ENCODE measurements at places on chromosomes 7 and 10.
A peak's percentile ranks its signal among the peaks of the same experiment; 100 is the strongest.

DNA sequence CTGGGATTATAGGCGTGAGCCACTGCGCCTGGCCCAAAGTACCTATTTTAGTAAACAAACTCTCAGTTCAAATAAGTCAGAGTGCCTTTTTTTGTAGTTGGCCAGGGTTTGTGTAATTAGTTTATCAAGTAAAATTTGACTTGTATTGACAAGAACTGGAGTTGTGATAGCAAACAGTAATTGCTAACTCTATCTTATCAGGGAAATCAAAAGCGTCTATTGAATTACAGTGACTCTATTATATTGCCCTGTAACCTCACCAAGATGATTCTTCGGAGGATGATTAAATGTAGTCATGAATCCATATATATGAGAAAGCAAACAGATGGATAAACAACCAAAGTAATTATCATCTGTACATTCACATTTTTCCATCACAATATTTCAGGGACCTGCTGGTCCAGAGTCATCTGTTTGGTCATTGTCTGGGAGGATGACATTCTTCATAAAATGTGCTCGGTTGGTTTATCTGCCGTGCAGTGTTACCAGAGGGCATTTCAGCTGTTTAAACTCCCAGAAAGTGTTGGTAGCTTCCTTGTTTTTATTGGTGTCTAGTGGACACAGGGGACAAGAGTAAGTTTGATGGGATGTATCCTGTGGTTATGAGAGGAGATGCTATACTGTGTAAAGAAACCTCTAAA lies 35.6 kb downstream of the DOCK1 start:
- no peak for DNase-seq

GRCh38 chr7:50147951-50148808 lies 55.1 kb upstream of the ZPBP start:
- DNase-seq: no peak

- DNase-seq: no peak
These were observed 71.4 kb downstream of the WDR37 start for GRCh38 chr10:1127629-1128028.

DNA sequence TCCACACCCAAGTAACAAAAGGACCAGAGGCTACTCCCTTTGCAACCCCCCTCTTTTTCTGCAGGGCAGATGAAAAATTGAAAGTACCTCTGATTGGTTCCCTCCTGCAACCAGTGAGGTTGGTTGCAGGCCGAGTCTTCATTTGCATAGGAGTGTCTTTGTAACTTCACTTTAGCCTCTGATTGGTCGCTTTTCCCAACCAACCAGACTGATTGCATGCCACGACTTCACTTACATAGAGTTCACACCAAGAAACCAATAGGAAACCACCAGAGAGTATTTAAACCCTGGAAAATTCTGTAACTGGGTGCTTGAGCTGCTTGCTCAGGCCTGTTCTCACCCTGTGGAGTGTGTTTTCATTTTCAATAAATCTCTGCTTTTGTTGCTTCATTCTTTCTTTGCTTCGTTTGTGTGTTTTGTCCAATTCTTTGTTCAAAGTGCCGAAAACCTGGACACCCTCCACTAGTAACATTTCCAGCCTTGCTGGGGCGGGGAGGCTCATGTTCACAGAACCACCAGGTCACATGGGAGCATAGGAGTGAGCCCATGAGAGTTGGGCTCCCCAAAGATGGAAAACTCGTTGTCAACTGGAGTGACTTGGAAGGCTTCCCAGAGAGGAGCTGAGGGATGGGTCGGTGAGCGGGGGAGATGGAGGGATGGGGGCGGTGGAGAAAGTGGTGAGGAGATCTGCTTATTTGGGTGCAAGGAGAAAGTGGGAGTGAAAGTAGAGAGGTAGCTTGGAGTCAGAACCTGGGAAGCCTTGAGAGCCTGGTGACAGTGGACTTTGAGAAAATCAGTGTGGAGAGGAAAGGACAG lies 223.6 kb downstream of the GFRA1 start:
- no peak for DNase-seq

DNA sequence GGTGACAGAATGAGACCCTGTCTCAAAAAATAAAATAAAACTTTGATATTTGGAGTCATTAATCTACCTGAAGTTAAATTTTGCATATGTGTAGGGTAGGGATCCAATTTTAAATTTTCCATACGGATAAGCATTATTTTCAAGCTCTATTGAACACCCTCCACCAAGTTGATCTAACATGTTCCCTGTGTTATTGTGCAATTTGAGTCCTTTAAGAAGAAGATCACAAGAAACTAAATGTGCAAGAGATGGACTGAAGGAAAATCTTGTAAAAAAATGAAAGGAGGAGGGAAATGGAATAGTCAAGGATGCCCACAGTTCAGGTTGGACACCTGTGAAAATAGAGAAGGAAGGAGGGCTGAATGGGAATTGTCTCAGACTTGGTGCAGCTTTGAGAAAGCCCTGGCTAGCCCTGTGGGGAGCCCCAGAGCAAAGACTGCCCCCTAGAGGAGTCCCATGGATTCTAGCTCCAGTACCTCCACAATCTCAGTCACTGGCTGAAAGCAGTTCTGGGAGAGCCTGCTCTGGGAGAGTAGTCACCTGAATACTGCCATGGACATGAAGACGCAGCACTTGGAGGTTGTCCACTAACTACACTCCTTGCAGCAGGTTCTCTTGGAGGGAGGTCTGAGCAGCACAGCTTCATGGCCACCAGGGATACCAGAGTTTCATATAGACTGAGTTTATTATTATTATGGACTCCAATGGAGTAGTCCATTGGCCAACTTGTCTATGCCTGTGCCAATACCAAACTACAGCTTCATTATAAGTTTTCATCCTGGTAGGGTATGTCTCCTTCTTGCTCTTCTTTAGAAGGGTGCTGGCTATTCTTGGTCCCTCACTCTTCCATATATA lies 5.7 kb upstream of the TIAL1 start:
- DNase-seq: no peak

- DNase-seq: no peak
These were observed 214.6 kb downstream of the KIF20B start for GRCh38 chr10:89915968-89916367.

GRCh38 chr7:100556541-100556940 lies 17.2 kb downstream of the SAP25 start:
- no peak for DNase-seq

GRCh38 chr7:6443372-6443941 lies 4.3 kb downstream of the DAGLB start:
- no peak for DNase-seq

DNA sequence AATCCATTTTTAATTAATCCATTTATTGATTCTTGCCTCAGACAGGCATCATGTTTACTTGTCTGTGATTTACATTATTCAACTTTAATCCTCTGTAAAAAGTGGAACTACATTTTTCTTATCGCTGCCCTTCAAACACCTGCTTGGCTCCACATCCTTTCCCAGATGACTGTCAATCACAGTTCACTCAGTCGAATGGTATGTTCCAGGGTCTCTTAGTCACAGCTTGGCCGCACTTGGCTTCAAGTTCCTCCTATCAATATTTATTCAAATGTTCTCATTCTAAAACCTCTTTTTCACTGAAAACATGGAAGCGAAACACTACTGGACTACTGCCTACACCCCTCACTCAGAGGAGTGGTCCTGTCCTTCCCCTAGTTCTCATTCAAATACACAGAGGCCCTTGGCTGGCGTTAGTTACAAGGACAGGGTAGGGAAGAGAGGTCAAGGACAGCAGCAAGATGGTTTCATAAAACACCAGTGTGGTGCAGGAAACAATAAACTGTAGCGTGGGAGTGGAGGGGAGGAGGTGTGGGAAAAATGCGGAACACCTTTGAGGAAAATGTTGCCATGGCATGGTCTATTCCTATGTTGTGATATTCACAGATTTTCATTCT lies 143.2 kb downstream of the USP6NL start:
- no peak for DNase-seq

GRCh38 chr10:95560278-95561176 lies 644 bp downstream of the SORBS1 start:
- DNase-seq: peak; percentile 90

- no peak for DNase-seq
These were observed 198.3 kb downstream of the RPS24 start for GRCh38 chr10:78231939-78232338.

- no peak for DNase-seq
These were observed at the start of gene TMEM139 for GRCh38 chr7:143284591-143285469. TMEM139 (plus strand) TSS chr7:143284958; CDS start chr7:143285958, 1,000 bp downstream.

DNA sequence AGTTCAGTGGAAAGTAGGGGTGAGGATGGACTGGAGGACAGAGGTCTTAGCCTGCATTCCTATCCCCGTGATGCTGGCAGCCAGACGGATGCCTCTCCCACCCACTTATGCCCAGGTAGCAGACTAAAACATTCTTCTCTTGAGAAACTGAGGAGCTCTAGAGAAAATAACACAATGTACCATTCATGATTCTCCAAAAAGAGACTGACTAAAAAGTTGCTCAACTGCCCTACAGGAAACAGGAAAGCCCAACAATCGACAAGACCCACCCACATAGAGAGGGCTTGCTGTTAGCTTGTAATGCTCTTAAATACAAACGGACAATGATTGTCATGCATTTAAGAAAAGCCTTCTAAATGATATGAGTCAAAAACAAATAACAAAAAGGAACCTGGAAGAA lies 33.2 kb upstream of the PDE1C start:
- DNase-seq: no peak

DNA sequence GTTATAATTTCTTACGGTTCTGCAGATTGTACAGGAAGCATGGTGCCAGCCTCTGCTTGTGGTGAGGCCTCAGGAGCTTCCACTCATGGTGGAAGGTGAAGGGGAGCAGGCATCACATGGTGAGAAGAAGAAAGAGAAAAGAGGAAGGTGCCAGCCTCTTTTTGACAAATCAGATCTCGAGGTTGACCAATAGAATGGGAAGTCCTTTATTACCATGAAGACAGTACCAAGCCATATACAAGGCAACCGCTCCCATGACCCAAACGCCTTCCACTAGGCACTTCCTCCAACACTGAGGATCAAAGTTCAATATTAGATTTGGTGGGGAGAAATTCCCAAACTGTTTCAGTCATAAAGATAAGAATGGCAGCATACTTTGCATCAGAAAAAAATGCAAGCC lies 502.8 kb downstream of the GLRX3 start:
- no peak for DNase-seq

DNA sequence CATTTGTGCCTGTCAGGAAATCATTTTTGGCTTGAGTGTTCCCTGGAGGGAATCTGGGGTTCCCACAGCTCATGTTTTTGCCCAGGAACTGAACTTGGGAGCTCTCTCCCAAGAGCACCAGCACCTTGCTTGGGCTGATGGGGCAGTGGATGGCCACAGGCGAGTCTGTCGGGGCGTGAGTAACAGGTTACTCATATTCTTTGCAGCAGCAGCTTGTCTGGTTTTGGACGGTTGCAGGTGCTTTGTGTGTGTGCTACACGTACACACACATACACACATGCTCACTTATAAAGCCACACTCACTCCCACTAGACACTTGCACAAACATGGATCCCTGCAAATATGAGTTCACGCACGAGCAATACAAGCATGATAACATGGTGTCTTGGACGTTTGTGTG lies 2.9 kb upstream of the PALD1 start:
- no peak for DNase-seq

GRCh38 chr10:75803816-75804552 lies 372.6 kb downstream of the LRMDA start:
- DNase-seq: no peak

DNA sequence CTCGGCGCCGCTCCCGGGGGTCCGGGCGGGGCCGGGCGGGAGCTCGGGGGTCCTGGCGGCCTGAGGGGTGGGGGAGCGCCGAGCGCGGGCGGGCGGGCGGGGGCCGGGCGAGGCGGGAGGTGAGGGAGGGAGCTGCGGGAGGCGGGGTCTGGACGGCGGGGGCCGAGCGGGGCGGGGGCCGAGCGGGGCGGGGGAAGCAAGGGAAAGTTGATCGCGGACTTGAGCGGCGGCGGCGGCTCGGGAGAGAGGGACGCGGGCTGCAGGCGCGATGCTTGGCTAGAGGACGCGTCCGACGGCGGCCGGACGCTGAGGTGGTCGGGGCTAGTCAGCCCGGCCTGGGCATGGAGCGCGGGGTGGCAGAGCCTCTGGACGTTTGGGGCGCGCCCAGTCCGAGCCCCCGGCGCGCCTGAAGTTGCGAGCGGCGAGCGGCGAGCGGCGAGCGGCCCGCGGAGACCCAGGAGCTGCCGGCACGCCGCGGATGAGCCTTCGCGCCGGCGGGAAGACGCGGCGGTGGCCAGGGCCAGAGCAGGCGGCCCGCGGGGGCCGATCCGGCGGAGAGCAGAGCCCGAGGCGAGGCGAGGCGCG lies at the start of gene CDH23:
Gene CDH23 (plus strand): TSS at position 210 of the 585 bp plus-strand sequence. CDS start 42,912 bp downstream, outside the sequence.
- DNase-seq: no peak

DNA sequence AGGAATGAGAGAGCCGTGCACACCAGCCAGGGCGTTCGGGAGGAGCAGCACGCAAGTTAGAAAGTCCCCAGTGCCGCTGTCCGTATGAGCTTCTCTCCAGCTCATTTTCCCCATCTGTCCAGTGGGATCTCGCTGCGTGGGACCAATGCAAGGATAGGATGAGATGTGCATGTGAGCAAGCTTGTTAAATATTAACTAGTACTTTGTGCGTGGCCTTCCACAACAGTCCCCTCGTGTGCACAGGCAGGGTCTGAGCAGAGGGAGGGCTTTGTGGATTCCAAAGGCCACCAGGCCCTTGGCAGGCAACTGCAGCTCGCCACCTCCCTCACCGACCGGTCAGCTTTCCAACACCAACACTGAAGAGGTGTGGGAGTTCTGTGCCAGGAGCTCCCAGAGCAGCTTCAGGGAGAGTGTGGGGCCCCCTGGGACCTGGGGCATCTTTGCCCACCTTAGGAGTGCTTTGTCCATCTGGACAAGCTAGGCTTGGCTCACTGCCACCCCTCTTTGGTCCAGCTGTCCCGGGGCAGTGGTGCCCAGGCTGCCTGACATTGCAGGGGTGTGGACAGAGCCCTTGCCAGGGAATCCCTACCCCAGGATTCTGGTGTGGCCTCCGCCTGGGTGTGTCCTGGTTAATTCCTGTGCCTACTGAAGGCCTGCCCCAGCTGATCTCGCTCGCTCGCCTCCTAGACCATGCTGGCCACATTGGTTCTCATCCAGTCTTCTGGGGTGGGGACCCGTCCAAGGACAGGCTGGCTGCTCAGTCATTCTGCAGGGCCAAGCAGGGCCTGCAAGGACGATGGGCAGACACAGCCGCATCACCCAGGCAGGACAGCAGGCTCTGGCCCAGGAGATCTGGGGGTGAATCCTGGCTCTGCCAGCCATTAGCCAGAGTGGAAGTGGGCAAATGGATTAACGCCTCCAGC lies 5.3 kb downstream of the FAM20C start:
- no peak for DNase-seq

GRCh38 chr10:50648089-50648934 lies 24.6 kb upstream of the SGMS1 start:
- no peak for DNase-seq

- DNase-seq: no peak
These were observed 92.9 kb downstream of the CELF2 start for GRCh38 chr10:11110539-11110938.

GRCh38 chr7:130793855-130794618 lies 60.0 kb upstream of the KLF14 start:
- DNase-seq: no peak
